GM12865 (cell line): ENCODE measurements at places on chromosomes 2 and 18.

DNA sequence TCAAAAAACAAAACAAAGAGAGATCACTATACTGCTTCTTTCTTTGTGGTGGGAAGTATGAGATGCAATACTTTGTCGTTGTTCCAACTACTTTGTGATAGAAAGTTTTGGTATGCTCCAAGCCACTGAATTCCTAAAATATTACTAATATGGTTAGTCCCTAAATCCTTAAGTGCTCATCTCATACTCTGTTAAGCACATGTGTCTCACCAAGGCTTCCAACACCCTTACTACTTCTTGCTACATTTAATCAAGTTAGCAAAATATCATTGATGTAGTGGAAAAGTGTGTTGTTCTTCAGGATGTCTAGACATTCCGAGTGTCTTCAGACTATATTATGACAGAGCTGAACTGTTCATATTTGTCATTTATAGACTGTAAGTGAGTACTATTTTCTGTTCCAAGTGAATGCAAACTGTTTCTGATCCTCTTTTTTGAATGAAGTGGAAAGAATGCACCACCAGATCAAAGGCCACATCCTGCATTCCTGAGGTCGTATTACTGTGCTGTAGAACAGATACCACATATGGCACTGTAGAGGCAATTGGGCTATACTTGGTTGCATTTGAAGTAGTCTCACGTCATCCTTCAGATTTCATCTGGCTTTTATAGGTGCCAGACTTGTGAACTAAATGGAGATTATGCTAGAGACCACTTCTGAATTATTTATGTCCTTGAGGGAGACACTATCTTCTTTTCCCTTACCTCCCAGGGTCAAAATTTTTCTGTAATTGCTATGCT, 298.4 kb upstream of the ZNF521 start:
- peak; percentile 8 for DNase-seq

DNA sequence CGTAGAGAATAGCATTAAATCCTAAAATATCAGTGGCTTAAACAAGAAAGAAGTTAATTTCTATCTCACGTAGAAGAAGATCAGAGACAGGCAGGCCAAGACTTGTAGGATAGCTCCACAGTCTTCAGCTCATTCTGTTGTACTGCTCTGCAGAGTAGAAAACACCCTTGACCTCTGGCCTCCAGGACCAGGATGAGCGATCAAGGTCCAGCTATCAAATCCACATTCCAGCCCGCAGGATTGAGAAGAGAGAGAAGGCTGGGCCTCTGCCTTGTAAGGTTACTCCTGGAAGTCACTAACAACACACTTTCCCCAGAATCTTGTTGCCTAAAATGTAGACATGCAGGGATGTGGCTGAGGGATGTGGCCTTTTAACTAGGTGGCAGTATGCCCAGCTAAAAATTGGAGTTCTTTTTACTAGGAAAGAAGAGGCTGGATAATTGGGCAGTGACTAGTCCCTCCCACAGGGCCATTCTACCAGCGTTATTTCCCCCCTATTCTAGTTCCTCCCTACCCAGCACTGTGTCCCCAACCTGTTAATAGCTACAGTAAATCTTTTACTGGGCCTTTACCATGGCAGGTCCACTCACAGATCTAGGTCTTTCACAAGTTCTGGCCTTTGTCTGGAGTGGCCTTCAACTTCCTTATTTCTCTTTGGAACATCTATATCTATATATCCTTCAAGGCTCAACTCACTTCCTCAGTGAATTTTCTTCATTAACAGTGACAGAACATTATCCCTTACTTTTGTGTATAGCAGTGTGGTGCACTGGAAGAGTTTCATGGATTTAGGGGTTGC, 165.0 kb downstream of the DIS3L2 start:
- no peak for DNase-seq

DNA sequence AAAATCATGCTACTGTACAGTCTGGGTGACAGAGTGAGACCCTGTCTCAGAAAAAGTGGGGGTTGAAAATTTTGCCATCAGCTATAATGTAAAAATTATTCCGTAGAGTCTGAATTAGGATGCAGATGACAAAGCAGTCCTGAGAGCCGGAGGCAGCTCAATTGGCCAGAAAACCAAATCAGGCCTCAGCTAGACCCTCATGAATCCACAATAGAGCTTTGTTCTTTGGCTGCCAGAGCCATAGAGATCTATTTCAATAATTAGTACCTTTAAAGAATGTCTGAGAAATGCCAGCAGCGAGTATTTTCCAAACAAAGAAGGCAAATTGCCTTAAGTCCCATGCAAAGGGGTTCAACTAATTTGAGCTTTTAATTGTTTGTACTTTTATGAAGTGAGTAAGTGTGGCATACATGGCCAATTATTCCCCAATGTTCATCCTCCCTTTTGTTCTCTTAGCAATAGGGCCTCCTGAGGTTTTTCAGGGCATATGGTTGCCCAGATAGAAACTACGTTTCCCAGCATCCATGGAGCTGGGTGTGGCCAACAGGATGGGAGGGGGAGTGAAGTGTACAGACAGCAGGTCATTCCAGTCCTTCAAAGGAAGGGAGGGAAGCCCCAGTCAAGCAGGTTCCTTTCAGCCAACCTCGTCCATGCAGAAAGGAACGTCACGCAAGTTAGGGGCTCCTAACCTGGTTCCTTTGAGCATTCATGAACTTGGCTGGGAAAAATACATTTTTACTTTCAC, 211.3 kb upstream of the APCDD1 start:
- DNase-seq, result no peak

DNA sequence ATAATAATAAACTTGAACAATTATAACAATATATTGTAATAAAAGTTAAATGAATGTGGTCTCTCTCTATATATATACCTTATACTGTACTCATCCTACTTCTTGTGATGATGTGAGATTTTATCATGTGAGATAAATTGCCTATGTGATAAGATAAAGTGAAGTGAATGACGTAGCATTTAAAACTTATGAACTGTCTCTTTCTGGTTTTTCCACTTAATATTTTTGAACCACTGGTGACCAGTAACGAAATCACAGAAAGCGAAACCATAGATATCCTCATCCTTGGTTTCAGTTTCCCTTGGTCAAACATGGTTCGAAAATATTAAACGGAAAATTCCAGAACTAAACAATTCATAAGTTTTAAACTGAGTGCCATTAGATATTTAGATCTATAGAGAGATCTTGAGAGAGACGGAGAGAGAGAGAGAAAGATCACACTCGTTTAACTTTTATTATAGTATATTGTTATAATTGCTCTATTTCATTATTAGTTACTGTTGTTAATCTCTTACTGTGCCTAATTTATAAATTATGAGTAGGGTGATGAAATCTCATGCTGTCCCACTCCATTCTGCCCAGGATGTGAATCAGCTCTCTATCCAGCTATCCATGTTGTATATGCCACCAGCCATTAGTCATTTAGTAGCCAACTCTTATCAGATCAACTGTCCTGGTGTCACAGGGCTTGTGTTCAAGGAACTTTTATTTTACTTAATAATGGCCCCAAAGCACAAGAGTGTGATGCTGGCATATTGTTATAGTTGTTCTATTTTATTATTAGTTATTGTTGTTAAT, 156.8 kb downstream of the THADA start:
- DNase-seq, result no peak

- no peak for DNase-seq
Measured at GRCh38 chr2:36577884-36578283, 20.1 kb downstream of the FEZ2 start.

GRCh38 chr2:150230004-150230403, 257.5 kb downstream of the RND3 start:
- no peak for DNase-seq

- DNase-seq, result no peak
Measured at GRCh38 chr18:5639131-5639530, 95.3 kb upstream of the EPB41L3 start.

- DNase-seq, result no peak
Measured at GRCh38 chr2:175310813-175311504, 129.4 kb upstream of the ATP5MC3 start.

DNA sequence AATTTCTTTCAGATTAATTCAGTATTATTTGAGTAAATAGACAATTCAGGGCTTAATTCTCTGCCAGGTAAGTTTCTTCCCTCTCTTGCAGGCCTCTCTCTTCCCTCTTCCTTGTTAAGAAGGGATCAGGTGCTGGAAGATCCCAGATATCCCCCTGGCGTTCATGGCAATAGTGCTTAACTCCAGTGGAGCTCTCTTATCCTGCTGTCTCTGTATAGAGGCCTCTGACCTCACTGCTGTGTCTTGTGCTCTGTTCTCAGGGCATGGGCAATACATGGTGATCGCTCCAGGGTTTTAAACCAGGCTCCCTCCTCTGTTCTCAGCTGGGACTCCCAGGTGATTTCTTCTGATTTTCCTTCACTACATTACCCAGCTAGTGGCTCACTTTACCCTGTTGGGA, 226.8 kb downstream of the MC4R start:
- no peak for DNase-seq

DNA sequence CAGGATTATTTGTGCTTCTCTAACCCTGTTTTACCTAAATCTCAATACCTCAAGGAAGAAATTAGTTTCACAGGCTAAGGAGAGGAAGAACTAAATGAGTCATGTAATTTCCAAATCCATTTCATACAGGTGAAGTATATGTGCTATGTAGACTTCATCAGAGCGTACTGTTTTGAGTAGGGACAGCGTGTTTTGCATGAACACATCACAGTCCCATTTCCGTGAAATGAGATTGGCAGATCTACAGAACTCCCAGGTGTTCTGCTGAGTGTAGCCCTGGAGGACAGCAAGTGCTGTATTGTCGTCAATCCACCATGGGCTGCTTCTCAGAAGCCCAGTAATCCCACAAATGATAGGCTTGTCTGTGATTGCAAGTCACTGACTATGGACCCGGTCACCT, 97.7 kb downstream of the XRCC5 start:
- peak; percentile 58 for DNase-seq
